ENCODE measurements at places on chromosomes 12 and 14. TPM values are rescaled to one million over a fixed set of nuclear protein-coding genes. Genes with fewer than 3 reads are reported as not detected.
A peak's percentile ranks its signal among the peaks of the same experiment; 100 is the strongest.

GRCh38 chr12:25977047-25977446 is 18.6 kb downstream of the RASSF8 start:
- DNase-seq: no peak

- no peak for DNase-seq
These were observed 126.9 kb upstream of the KRAS start for GRCh38 chr12:25377469-25378177.

- no peak for DNase-seq
These were observed 79.4 kb upstream of the GZMB start for GRCh38 chr14:24713404-24713803.

DNA sequence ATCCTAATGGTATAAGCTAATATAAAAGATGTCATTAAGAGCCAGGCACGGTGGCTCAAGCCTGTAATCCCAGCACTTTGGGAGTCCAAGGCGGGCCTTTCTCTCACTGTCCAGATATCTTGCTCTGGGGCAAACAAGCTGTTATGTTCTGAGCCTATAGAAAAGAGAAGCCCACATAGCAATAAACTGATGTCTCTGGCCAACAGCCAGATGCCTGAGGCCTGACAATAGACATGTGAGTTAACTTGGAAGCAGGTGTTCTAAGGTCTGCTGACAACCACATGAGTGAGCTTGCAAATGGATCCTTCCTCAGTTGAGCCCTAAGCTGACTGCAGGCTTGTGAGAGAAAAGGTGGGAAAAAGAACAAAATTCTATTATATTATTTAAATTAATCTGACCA is 25.0 kb downstream of the YAF2 start:
- no peak for DNase-seq

The CALM1 gene
- 302 TPM for polyA plus RNA-seq

DNA sequence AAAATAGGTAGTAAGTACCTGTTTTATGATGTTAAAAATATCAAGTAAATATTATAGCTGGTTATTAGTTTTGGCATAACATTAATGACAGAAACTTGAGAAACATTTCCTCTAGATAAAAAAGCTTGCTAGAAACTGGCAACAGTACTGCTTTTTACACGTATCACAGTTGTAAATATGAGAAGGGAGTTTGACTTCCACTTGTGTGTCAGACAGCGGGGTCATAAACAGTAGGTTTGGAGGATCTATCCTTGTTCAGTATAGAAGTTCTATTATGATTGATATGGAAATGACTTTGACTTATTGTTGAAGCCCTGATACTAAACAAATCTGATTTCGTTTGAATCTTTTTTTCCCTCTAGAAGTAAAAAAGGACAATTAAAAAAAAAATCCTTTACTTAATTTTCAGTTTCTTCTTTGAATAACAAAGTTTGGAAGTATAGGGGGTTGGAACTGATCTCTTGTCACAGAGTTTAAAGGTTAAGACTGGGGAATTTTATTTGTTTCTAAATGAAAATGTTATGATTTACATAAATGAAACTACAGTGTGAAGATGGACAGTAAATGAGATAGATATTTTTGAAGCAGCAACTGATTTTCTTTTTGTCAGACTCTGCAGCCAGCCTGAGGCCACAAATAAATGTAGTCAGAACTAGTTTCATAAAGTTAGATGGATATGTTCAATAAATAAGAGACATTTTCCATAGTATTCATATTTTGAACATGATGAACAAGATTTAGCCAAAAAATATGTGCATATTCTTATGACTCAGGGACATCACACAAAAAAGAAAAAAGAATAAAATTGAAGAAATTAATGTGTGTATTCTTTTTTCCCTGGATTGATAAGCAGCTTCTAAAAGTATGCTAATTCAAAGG is 50.1 kb downstream of the WNK1 start:
- no peak for DNase-seq

DNA sequence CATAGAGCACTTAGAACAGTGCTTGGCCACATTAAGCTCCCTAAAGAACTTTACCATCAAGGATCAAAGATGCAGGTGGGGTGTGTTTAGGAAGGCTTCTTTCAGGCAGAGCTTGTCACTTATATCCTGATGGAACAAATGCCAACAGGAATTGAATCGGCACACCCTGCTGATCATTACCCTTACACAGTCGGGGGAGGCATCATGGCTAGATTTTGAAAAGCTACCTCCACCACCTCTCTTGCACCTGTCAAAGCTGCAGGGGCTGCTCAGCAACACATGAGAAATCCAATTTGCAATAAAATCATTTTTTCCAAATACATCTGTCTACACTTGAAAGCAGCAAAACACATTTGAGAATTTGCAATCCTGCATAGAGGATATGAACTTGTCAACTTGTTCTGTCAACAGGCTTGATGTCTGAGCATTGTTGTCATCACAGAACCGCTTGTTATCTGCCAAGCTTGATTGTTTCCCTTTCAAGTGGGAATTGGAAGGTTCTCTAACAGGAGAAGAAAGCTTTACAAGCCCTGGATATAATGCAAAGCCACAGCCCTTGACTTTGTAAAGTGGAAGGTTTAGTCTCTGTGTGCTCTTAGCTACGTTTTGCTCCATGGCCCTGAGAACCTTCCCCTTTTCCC is 24.6 kb upstream of the TRIM9 start:
- DNase-seq: no peak

The C3AR1 gene
- polyA plus RNA-seq: 9.6 TPM

The RBP5 gene
- polyA plus RNA-seq: 12.0 TPM

The ACOT6 gene
- polyA plus RNA-seq: 0.05 TPM

DNA sequence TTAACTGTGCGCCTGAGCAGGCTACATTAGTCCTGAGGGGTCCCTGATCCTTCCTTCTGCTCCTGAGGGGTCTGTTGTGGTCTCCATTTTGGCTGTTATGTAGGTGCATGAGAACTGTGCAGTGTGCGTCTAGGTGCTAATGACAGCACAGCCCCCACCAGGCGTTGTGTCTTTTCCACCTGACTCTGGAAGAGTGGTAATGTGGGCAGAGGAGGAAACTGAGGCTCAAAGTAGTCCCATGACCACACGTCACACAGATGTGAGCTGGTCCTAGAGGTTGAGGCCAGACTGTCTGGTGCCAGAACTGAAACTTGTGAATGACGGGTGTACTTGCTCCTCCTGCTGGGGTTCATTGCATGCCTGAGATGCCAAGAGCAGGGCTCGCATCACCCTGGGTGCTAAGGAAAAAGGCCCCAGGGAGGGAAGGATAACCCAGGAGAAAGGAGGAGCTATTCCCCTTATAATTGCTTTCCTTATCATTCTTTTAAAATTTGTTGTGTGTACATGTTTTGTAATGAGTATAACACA is 111.8 kb downstream of the SLC25A47 start:
- DNase-seq: no peak

The CPM gene
- 11.4 TPM for polyA plus RNA-seq

GRCh38 chr12:132023658-132024057 is 73.9 kb downstream of the EP400 start:
- no peak for DNase-seq

The LPAR5 gene
- polyA plus RNA-seq: 3.2 TPM

The CLEC14A gene
- 15.4 TPM for polyA plus RNA-seq

DNA sequence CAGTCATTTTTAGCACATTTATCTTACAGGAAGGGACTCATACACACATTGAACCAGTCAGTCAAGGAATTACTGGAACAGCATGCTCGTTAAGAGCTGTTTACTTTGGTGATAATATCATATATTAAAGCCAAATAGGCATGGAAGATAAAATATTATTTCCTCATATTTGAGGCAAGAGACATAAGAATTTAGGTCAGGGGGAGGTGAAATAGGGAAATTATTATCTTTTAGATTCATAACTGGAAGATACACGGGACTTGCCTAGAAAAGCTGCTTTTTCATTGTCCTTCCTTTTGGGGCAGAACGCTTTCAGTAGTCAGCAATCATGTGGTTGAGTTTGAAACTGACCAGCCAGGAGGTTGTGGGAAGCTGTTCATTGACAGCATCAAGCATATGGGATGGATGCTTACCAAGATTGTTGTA is 72.5 kb downstream of the NTN4 start:
- no peak for DNase-seq

The CIT gene
- polyA plus RNA-seq: 2.6 TPM

- no peak for DNase-seq
These were observed 4.0 kb downstream of the P2RX2 start for GRCh38 chr12:132622437-132623071.

- no peak for DNase-seq
These were observed 73.4 kb downstream of the IFNG start for GRCh38 chr12:68086019-68086603.

GRCh38 chr14:21385188-21385904 is 1.5 kb upstream of the SUPT16H start:
- DNase-seq: no peak

GRCh38 chr12:53267306-53267998 is 647 bp upstream of the ESPL1 start:
- no peak for DNase-seq

DNA sequence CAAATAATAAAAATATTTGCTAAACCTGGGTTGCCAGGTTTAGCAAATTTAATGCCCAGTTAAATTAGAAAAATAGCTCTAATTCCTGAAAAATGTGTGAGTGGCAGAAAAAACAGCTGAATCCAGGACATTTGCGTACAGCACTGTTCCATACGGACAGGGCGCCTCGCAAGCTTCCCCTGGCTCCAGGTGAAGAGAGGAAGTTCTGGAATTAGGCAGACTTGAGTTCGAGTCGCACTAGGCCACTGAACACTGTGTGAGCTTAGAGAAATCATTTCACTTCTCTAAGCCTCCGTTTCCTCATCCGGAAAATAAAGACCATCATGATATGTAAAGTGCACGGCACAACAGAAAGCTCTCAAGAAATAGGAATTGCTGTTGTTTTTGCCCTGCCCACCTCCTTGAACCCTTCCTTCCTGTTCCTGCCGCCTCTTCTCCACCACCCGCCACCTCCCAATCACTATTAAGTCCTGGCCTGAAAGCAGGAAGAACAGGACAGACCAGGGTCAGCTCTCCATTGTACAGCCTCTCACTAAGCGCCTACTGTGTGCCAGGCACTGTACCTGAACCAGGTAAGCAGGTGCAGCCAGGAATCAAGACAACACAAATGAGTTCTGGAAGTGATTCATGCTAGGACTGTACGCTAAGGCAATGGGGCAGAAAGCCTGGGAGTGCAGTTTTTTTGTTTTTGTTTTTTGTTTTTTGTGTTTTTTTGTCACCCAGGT is 763 bp upstream of the PHETA1 start:
- DNase-seq: no peak

- DNase-seq: no peak
These were observed 13.0 kb downstream of the MTA1 start for GRCh38 chr14:105432657-105433056.

The ZNF705A gene
- 0.05 TPM for polyA plus RNA-seq

DNA sequence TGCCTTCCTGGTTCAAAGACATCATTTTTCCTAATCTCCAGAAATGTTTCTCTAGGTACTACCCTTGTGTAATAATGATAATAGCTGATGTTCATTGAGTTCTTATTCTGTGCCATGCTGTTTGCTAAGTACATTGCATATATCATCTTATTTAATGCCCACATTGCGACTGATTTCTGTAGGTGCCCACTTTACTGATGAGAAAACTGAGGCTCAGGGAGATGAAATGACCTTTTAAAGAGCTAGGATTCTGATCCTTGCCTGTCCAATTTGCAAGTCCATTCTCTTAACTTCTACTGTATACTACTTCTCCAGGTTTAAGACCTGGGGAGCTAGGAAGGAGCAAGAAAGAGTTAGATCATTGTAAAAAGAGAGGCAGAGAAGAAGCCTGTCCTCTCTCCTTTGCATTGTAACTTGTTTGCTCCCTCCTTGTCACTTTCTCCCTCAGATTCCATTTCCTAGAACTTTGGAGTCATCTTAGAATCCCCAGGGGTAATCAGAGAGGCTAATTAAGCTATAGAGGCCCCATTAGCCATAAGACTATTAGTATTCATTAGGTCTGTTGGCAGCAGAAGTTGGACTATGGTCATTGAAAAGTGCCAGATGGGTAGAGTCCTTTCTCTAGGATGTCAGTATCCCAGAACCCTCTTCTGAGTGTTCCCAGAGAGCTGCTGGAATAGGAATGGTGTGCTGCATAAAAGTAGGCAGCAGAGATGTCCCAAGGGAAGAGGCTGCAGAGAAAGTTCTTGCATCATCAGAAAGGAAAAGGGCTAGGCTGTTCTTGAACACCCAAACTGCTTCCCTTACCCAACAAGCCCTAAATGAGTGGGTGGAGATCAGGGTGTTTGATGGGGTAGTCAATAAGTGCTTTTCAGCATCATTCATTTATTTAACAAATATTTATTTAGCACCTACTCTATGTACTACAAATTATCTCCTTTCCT is 3.1 kb downstream of the DGKA start:
- DNase-seq: no peak

DNA sequence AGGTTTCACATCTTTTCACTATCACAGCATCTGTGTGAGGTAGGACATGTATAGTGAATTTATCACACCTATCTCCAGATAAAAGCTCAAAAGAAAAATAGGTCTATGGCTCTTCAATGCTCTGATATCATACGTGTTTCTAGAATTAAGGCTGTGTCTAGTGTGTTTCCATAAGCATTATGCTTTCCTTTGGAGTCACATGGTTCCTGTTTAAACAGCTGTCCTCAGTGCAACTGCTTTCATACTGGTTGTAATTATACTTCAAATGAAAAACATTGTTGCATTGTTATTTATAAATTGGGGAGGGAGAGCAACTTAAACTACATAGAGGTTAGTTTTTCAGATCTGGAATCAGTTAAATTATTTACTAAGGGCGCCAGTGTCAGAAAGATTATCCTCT is 151.6 kb downstream of the SYT1 start:
- peak; percentile 4 for DNase-seq

The SDS gene
- 26.3 TPM for polyA plus RNA-seq

DNA sequence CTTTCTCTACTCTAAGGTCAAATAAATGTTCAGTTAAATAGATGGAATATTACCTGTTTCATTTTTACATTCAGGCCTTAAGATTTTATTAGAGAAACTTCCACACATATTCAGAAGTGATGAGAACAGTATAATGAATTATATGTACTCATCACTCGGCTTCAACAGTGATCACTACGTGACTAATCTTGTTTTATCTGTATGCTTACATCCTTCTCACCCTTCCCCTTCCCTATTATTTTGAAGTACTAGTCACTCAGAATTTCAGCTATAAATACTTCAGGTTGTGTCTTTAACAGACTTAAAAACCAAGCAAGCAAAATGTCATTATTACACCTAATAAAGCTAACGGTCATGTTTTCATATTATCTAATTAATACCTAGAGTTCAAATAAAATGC is 34.9 kb downstream of the ETV6 start:
- DNase-seq: no peak

The ARG2 gene
- polyA plus RNA-seq: 27.8 TPM

DNA sequence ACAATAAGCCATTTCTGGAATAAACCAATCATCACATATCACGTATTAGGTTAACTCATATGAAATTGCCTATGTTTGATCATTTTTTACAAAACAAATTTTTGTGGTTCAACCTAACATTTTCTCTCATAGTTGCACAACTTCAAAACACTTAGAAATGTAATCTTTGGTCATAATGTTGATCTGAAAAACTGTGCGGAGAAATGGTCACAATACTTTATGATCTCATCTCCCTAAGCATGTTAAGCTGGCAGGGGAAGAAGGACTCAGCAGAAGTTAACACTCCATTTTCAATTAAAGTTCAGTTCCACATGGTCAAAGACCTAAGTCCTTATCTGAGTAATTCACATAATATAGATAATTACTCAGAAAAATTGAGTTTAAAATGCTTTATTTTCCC is 194.8 kb downstream of the CAPZA3 start:
- no peak for DNase-seq
